ENCODE measurements at places on chromosomes 5 and 9. TPM values are rescaled to one million over a fixed set of nuclear protein-coding genes. Genes with fewer than 3 reads are reported as not detected.

EIF4E1B gene
- not detected for total RNA-seq

DNA sequence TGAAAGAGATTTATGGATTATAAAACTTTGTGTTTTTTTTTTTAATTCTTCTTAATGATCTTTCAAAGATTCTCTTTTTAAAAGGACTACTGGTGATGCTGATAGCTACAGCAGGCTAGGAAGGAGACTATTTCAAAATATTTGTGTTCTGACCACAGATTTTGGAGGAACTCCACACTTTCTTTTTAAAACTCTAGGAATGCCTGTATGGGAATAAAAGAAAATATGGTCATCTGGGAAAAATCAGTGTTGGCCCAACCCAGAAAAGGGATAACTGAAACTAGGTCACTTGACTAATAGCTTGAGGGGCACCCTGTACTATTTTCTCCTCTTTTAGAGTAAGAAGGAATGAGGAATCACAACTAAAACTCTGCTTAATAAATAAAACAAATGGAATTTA lies 97.6 kb upstream of the ADAMTS19 start:
- H3K4me1 ChIP-seq = no peaks in the 10 kb centered on the region
- no peaks in the 10 kb centered on the region for H3K36me3 ChIP-seq
- no peak overlapping the region for H3K4me3 ChIP-seq
- DNase-seq = no peak
- H3K27me3 ChIP-seq = no peaks in the 10 kb centered on the region
- no peak overlapping the region for H3K27ac ChIP-seq

DNA sequence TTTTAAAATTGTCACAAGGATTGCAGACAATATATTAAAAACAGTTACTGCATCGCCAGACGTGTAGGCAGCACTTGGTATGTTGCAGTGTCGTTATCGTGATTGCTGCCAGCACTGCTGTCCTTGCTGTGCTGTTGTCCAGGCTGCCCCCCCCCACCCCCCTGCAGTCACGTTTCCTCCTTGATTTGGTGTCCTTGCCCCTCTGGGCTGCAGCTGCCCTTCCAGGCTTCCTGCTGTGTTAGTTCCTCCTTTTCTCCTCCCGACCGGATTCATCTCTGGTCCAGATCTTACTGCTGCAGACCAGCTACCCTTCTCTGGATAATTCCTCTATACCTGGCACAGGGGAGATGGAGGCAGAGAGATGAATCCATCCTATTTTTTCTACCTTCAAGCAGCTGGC lies 298.9 kb downstream of the TRIM32 start:
- H3K27ac ChIP-seq = no peak overlapping the region
- no peaks in the 10 kb centered on the region for H3K36me3 ChIP-seq
- no peak for DNase-seq
- H3K27me3 ChIP-seq = no peaks in the 10 kb centered on the region

DNA sequence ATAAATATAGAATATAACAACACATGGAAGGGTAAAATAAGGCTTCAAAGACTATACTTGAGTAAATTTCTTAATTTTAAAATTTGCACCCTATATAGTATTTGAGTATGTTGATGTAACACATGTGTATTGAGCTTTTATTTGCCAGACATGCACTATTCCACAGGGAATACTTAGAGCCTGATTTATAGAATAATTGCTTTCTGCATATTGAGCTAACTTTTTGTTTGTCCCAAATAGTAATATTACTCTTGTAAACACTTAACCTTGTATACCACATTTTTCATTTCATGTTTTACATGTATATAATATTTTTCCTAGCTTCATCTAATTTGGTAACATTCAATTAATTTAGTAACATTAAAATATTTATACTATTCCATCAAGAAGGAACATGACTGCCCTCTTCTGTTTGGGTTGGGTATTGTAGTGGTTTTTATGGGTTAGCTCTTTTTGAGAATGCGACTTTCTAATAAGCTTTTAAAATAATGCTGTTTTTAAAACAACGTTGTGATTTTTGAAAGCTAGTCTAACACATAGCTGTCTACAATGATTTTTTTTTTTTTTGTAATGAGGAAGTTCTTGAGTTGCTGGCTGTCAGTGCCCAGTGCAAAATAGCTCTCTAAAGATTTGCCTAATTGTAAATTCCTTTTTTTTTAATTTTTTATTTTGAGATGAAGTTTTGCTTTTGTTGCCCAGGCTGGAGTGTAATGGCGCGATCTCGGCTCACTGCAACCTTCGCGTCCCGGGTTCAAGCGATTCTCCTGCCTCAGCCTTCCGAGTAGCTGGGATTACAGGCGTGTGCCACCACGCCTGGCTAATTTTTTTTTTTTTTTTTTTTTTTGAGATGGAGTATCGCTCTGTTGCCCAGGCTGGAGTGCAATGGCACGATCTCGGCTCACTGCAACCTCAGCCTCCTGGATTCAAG lies 4.8 kb downstream of the SUB1 start:
- H3K4me3 ChIP-seq = no peak overlapping the region
- DNase-seq = peak; percentile 73
- H3K36me3 ChIP-seq = peaks cover 56% of the 10 kb centered on the region

DNA sequence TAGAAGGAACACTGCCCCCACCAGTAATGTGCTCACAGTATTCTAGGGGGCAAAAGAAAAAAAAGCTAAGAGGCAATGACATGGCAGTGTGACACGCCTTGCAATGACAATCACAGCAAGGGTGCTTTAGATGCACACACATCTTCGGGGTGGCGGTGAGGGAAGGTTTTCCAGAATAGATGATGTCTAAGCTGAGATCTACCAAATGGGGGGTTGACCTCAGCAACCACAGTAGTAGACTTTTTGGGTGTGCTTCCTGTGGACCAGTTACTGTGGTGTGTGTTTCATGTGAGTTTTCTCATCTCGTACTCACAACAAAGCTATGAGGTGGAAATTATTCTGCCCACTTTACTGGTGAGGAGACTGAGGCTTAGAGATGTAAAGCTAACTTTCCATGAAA lies 10.2 kb upstream of the IL12B start:
- H3K27ac ChIP-seq = peak overlapping the region; percentile 82
- DNase-seq = peak; percentile 53
- H3K4me3 ChIP-seq = no peak overlapping the region
- peaks cover 41% of the 10 kb centered on the region for H3K36me3 ChIP-seq
- H3K27me3 ChIP-seq = peaks cover 6% of the 10 kb centered on the region

DNA sequence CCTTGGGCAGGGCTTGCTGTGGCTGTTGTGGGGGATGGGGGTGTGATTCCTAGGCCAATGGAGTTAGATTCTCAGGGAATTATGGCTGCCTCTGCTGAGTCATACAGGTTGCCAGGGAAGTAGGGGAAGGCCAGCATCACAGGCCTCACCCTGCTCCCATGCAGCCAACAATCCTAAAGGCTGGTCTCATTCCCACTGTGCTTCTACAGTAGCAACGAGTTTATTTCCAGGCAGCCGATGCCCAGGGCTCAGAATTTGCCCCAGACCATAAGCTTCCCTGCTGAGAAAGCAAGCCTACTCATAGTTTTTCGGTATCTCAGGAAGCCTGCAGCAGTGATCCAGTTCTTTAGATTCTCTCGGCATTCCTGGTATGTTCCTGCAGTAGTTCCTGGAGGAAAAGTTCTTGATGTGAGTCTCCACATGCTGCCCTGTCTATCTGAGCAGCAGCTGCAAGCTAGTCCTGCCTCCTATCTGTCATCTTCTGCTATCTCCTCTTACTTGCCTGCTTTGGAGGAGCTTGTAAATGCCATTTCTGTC lies 59.3 kb upstream of the SELENOP start:
- peaks cover 23% of the 10 kb centered on the region for H3K27me3 ChIP-seq
- no peak for DNase-seq
- H3K27ac ChIP-seq = no peak overlapping the region
- peaks cover 6% of the 10 kb centered on the region for H3K4me1 ChIP-seq
- H3K36me3 ChIP-seq = peaks cover 3% of the 10 kb centered on the region

DNA sequence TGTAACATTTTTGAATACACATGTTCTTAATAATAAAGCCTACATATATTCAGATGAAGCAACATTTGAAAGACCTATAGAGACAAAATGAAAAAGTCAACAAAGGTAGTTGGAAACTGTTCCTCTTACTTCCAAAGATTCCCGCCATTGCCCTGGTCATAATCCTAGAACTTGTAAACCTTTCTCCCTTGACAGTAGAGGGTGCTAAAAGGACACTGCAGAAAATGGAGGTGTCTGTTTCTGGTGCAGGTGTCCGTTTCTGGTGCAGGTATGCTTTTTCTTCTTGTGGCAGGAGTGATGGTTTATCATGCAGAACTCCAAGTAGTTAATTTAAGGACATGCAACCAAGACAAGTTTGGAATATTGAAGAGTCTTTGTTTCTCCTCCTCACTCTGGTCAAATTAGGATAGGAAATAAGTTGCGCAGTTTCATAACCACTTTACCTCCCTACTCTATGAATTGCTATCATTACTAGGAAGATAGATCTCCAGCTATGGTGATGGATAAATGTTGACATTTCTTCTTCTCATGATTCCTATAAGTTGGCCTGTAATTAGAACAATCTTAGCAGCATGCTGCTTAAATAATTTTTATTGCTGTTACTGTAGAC lies 56.0 kb upstream of the FAM174A start:
- H3K27me3 ChIP-seq = no peaks in the 10 kb centered on the region
- peak; percentile 12 for DNase-seq
- H3K27ac ChIP-seq = no peak overlapping the region
- no peaks in the 10 kb centered on the region for H3K36me3 ChIP-seq

DNA sequence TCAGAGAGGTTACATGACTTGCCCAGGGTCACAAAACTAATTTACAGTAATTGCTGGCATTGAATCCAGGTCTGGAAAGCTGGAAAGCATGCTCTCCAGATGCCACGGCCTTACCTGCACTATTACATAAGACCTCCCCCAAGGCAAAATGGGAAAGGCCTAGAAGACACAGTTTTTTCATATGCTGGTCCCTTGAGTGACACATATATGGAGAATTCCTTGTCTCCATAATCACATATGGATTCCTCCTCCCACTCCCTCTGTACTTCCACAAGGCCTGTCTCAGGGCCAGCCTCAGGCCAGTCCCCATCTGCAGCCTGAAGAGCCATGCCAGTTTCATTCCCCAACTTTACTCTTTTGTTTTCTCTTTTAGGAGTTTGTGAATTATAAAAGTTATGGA lies 28.6 kb upstream of the MEIKIN start:
- peaks cover 2% of the 10 kb centered on the region for H3K27me3 ChIP-seq
- peak; percentile 2 for DNase-seq
- H3K4me3 ChIP-seq = peak overlapping the region; percentile 75
- peak overlapping the region; percentile 95 for H3K27ac ChIP-seq

NIPAL4 gene
- 0.17 TPM for total RNA-seq

DNA sequence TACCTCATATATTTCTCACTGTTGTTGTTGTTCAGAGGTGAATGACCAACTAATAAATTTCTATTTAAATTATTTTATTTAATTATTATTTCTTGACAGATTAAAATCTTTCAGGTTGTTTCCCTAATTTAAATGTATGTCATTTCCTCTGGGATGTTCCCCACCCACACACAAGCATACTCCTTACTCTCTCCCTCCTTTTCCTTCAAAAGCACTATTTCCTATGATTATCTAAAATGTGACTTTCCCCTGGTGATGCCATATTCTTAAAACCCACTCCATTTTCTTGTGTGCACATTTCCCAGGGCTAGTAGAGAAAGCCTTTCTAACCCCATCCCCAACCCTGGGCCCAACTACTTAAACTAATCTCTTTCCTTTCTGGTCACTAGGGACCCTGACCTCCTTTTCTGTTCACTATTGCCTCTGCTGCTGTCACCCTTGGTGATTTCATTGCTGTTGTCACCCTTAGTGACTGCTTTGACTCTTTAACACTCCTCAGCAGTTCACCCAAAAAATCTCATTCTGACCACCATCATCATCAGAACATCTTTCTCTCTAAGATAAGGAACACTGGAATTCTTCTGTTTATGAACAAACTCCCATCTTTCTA lies 16.8 kb downstream of the IL33 start:
- DNase-seq = no peak
- H3K4me1 ChIP-seq = no peaks in the 10 kb centered on the region
- no peak overlapping the region for H3K27ac ChIP-seq
- H3K4me3 ChIP-seq = no peak overlapping the region
- H3K36me3 ChIP-seq = no peaks in the 10 kb centered on the region
- H3K27me3 ChIP-seq = peaks cover 1% of the 10 kb centered on the region

FAM221B gene
- total RNA-seq = not detected

BARHL1 gene
- total RNA-seq = not detected

GRCh38 chr5:89024045-89024444 lies 141.1 kb upstream of the MEF2C start:
- H3K4me1 ChIP-seq = no peaks in the 10 kb centered on the region
- H3K36me3 ChIP-seq = no peaks in the 10 kb centered on the region
- no peaks in the 10 kb centered on the region for H3K27me3 ChIP-seq
- no peak overlapping the region for H3K27ac ChIP-seq
- no peak overlapping the region for H3K4me3 ChIP-seq

- H3K4me3 ChIP-seq = no peak overlapping the region
- no peak overlapping the region for H3K27ac ChIP-seq
- no peaks in the 10 kb centered on the region for H3K36me3 ChIP-seq
- H3K4me1 ChIP-seq = no peaks in the 10 kb centered on the region
- peaks cover 4% of the 10 kb centered on the region for H3K27me3 ChIP-seq
These were observed 30.7 kb downstream of the KCNT1 start for GRCh38 chr9:135732569-135733257.

DNA sequence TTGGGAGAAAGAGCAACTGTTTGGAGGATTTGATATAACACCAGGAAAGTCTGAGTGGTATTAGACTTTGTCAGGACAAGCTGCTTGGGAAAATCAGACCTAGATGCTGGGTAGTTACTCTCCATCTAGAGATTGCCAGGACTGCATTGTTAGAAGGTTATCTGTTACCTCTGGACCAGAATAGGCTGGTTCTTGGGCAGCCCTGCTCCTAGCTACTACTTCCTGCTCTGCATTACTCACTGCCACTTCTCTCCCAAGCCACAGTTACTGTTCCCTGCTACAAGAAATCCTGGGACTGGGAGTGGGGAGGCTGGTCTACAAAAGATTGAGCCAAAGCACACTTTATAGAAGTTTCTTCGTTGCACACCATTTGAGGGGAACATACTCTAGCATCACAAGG lies 95.5 kb upstream of the KCNN2 start:
- H3K4me1 ChIP-seq = no peaks in the 10 kb centered on the region
- H3K27ac ChIP-seq = no peak overlapping the region
- H3K4me3 ChIP-seq = no peak overlapping the region
- H3K36me3 ChIP-seq = no peaks in the 10 kb centered on the region
- no peaks in the 10 kb centered on the region for H3K27me3 ChIP-seq
- no peak for DNase-seq

FBP2 gene
- total RNA-seq = not detected

- H3K36me3 ChIP-seq = no peaks in the 10 kb centered on the region
- peaks cover 20% of the 10 kb centered on the region for H3K27me3 ChIP-seq
- no peak overlapping the region for H3K4me3 ChIP-seq
- no peaks in the 10 kb centered on the region for H3K4me1 ChIP-seq
These were observed 43.2 kb downstream of the MAT2B start for GRCh38 chr5:163548649-163549048.

Data from activated CD4-positive, alpha-beta T cell treated with anti-CD3 and anti-CD28 coated beads, Interleukin-2, amount 10 ng/mL, durations not matched to agents 7 days and 5 days (primary cell).